Activated T-cell treated with anti-CD3 and anti-CD28 coated beads for 48 hours (primary cell): ENCODE measurements at places on chromosomes 3 and 15.

DNA sequence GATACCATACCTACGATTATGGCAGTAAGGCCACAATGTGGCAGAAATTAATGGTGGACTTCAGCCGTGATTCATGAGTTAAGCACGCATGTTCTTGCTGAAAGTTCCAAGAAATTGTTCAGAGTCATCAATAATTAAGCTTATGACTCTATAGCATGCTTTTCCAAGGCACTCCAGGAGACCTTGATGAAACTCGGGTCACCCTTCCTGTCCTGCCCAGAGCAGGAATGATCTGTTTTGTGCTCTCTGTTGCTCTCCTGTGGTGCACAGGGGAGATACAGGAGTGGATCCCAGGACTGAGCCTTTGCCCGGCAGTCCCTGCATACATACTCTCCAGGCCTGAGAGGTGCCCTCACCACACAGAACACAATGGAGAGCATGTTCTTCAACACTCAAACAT is 141.6 kb upstream of the SLC2A2 start:
- no peak for DNase-seq

DNA sequence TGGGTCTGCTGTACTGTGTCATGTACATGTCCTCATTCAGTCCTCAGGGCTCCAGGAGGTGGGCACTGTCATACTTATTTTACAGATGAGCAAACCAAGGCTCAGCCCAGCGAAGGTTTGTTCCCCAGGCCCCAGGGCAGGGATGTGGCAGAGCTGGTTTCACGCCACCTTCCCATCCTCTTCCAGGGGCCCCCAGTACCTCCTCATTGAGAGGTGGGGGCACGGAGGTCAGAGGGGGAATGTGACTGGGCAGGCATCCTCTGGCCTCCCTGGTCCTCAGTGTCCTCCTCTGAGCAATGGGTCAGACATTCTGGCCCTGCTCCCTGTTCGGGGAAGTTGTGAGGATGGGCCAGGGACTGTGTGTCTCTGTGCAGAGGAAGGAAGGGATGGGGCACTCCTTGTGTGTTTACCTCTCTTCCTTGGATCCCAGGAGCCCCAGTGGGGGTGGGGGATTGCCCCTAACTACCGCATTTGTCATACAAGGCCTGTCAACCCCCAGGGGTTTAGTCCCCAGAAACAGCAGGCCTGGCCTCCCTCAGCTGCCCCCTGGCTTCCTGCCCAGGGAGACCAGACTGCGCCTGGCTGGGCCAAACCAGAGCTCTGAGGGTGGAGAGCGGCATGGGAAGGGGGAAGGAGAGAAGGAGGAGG is 65.9 kb upstream of the LCTL start:
- no peak for DNase-seq

DNA sequence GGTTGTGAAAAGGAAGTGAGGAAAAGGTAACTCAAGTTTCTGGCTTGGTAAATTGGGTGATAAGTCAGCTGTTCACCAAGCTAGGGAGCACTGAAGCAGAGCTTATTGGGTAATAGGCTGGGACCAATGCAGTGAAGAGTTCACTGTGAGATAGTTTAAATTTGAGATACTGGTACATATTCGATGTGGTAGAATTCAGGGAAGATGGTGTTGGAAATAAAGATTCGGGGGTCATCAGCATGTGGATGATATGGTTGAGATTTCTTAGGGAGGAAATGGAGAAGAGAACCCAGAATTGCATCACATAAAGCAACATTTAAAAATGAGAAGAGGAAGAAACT is 16.9 kb downstream of the MME start:
- no peak for DNase-seq

GRCh38 chr3:162302983-162303624 is 806.5 kb downstream of the OTOL1 start:
- DNase-seq, result no peak

DNA sequence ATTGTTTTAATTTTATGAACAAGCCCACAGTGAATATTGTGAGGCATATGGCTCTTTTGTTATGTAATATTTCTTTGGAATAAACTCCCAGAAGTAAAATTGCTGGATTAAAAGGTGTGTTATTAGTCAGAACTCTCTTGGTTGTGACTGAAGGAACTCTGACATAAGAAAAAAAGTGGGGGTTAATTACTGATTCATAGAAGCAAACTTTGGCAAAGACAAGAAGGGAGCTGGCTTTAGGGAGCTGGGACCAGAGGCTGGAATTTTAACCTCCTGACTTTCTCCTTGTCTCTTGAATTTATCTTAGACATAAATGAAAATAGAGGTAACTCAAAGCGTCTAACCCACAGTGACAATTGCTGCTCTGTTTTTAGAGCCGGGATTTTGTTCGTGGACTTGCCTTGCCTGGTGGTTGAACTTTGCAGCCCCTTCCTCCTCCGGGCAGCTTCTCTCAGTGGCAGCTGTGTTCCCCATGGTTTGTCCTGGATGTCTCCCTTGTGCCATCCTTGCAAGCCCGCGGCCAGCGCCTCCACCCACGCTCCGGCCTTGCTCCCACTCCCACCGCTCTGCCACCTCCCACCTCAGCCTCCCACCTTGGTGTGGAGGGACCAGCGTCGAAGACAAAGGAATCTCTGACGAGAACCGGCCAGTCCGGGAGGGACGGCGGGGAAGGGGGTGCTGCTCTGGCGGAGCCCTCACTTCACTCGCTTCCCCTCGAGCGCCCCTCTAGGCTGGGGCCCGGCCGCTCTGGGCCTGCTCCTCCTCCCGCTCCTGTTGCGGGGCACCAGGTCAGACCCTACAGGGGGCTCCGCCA is 28.0 kb downstream of the ARHGAP31 start:
- DNase-seq, result peak; percentile 18

DNA sequence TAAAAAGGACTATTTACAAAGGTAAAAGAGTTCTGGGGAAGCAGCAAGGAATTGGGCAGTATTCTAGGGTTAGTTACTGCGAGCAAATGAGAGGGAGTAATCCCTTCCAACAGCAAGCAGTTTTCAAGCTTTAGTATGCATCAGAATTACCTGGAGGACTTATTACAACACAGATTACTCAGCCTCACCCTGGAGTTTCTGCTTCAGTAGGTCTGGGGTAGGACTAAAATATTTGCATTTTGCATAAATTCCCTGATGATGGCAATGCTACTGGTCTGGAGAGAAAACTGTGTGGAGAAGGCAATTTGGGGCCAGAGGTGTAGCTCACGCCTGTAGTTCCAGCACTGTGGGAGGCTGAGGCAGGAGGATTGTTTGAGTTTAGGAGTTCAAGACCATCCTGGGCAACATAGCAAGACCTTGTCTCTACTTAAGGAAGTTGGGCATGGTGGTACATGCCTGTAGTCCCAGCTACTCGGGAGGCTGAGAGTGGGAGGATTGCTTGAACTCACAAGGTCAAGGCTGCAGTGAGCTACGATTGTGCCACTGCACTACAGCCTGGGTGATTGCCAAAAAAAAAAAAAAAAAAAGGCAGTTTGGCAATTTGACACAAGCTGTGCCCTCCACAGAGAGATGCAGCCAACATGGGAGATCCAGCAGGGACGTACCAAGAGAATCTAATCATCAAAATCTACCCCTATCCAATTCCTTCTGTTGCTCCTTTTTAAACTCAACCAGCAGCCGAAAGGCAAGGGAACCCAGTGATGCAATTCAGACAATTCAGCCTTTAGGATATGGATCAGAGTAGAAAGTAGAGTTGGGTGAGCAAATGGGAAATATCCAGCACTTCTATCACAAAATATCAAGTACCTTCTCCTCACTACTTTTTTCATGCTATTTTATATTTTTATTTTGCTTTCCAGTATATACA is 27.1 kb upstream of the AP4E1 start:
- no peak for DNase-seq

GRCh38 chr3:65402597-65402996 is 636.1 kb downstream of the MAGI1 start:
- DNase-seq, result no peak

- no peak for DNase-seq
Observed at GRCh38 chr15:82572986-82573385, 32.7 kb upstream of the RPS17 start.

DNA sequence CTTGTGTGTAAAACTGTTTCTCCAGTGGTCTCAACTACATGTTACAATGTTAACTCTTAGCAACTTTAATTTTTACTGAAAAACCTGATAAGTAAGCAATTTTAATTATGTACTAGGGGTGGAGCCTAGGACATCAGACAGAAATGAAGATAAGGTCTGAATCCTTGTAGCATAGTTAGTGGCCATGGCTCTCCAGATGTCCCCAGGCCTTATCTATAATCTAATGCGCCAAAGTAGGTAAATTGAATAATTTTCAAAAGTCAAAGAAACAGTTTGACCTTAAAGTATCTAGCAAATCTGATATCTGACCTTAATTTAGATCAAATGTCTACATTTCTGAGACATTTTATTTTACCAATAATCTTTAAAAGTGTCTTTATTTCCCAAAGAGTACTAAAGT is 8.2 kb downstream of the MAGEF1 start:
- no peak for DNase-seq

DNA sequence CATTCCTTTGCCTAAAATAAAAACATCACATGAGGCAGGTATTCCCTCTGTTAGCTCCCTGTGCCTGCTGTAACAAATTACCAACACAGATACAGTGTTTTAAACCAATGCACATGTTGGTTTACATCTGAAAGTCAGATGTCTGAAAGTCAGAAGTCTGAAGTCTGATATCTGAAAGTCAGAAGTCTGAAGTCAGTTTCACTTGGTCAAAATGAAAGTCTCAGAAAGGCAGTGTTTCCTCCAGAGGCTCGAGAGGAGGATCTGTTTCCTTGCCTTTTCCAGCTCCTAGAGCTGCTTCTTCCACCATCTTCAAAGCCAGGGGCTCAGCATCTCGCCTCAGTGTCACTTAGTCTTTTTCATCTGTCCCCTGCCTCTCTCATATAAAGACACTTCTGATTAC is 22.0 kb downstream of the SST start:
- DNase-seq, result no peak

DNA sequence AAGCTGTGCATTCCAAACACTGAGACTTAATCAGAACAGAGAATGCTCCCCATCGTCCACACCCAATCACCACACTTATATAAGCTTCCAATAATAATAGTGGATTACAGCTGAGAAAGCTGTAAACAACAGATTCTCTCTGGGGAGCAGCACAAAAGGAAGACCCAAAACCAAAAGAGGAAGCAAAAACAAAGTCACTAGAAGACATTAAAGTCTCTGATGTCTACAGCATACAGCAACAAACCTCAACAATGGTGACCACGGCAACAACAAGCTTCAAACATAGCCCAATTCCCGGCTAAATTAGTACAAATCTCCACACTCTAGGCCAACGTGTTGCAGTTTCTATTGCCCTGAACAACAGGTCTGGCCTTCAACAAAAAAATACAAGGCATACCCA is 37.7 kb downstream of the ZDHHC23 start:
- no peak for DNase-seq

DNA sequence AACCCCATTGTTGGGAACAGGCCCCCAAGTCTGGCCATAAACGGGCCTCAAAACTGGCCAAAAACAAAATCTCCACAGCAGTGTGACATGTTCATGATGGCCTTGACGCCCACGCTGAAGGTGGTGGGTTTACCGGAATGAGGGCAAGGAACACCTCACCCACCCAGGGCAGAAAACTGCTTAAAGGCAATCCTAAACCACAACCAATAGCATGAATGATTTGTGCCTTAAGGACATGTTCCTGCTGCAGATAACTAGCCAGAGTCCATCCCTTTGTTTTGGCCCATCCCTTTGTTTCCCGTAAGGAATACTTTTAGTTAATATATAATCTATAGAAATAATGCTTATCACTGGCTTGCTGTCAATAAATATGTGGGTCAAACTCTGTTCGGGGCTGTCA is 47.7 kb downstream of the KLHDC8B start:
- DNase-seq, result no peak

DNA sequence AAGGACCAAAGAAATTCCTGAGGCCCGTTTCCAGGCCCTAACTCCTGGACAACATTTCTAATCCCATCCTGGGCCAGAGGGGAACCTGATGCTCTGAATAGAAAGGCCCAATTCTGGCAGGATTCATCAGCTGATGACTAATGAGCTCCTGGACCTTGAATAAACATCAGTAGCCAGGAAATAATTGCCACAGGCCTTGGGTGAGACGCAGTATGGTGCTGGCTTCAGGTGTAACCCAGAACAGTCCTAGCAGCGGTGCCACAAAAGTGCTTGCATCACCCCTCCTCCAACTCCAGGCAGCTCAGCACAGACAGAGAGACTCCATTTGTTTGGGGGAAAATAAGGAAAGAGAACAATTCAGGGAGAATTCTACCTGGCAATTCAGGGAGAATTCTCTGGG is 184.7 kb upstream of the POU1F1 start:
- DNase-seq, result no peak

GRCh38 chr15:71945012-71945411 is 134.7 kb downstream of the NR2E3 start:
- DNase-seq, result no peak

DNA sequence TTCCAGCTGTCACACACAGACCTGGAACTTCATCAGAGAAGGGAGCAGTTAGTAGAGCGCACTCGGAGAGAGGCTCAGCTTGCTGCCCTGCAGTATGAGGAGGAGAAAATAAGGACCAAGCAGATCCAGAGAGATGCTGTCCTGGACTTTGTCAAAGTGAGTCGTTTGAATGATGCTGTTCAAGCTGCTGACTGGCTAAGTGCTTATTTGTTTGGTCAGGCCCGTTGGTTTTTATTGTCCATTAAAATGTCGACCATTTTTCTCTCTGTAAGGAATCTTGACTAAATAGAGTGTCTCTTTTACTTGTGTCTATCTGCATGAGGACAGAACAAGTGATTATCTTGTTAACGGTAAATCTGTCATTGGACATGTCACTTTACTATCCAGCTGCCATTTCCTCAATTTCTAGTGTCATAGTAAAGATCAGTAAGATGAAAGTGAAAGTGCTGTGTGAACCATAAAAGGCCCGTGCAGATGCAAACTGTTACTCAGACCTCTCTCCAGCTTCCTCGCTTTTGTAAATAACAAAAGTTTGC is 56.9 kb downstream of the LRCH3 start:
- DNase-seq, result no peak

DNA sequence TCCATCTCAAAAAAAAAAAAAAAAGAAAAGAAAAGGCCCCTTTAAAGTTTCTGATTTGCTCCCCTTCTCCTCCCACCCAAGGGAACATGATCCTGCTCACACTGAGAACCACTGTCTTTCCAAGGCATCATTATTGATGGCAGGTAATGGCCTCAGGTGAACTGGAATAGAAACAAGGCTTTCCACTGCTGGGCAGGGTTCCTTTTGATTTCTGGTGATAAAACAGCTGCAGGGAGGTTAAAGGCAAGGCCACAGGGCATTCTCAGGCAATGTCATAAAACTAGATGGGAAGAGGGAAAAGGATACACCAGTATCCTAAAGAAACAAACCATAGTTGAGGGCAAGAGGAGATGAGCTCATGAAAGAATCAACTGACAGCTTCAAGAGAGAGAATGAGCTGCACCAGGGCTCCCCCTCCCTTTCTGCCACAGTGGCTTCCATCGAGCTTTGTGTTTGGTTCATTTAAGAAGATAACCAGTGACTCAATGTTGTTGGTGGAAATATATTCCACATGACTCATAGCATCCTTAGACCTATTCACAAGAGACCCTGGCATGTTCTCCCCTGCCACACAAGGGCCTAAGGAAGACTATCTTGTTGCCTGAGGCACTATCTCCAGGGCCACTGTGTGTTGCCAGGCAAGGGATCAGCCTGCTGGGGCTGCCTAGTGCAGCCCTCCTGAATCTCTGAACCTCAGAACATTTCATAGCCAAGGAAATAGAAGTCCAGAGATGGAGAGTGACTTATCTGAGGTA is 86.4 kb downstream of the WDR76 start:
- DNase-seq, result no peak
